ENCODE measurements at places on chromosomes 13 and 19. TPM values are rescaled to one million over a fixed set of nuclear protein-coding genes. Genes with fewer than 3 reads are reported as not detected.
A peak's percentile ranks its signal among the peaks of the same experiment; 100 is the strongest.

GRCh38 chr19:40392123-40392522 is 2.1 kb upstream of the HIPK4 start:
- no peaks in the 10 kb centered on the region for H3K27me3 ChIP-seq
- no peak for DNase-seq
- H3K36me3 ChIP-seq = no peaks in the 10 kb centered on the region
- no peak overlapping the region for H3K4me3 ChIP-seq

DNA sequence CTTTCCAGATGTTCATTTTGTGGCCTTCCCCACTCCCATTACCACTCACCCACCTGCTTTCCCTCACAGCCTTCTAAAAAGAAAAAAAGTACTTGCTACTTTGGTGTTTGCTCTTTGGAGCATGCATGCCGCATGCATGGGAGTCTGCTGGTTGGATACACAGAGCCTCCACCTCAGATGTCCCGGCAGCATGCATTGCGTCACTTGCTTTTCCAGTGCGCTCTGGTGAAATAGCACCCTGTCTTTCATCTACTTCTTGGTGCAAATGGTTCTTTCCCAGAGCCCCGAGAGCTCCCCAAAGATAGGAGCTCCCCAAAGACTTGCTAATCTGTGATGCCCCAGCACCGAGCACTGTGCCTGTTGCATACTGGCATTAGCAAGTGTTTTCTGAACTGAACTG is 333.2 kb upstream of the ZNF507 start:
- no peaks in the 10 kb centered on the region for H3K27me3 ChIP-seq
- no peak for DNase-seq
- H3K27ac ChIP-seq = no peak overlapping the region
- H3K4me3 ChIP-seq = no peak overlapping the region

DNA sequence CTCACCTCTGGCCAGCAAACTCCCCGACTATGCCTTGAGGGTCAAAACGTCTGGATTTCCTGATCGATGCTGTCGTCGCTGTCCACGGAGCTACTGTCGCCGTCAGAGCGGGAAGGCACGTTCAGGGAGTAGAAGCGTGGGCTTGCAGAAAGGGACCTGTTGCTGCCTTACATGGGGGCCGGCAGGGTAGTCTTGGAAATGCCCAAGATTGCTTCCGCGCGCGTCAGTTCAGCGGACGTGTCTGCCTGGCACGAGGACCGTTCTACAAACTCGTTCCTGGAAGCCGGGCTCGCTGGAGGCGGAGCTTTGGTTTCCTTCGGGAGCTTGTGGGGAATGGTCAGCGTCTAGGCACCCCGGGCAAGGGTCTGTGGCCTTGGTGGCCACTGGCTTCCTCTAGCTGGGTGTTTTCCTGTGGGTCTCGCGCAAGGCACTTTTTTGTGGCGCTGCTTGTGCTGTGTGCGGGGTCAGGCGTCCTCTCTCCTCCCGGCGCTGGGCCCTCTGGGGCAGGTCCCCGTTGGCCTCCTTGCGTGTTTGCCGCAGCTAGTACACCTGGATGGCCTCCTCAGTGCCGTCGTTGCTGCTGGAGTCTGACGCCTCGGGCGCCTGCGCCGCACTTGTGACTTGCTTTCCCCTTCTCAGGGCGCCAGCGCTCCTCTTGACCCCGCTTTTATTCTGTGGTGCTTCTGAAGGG is 15.4 kb downstream of the RB1 start:
- H3K36me3 ChIP-seq = no peaks in the 10 kb centered on the region
- no peaks in the 10 kb centered on the region for H3K4me1 ChIP-seq
- H3K27me3 ChIP-seq = no peaks in the 10 kb centered on the region
- H3K4me3 ChIP-seq = peak overlapping the region; percentile 6
- no peak overlapping the region for H3K27ac ChIP-seq

DNA sequence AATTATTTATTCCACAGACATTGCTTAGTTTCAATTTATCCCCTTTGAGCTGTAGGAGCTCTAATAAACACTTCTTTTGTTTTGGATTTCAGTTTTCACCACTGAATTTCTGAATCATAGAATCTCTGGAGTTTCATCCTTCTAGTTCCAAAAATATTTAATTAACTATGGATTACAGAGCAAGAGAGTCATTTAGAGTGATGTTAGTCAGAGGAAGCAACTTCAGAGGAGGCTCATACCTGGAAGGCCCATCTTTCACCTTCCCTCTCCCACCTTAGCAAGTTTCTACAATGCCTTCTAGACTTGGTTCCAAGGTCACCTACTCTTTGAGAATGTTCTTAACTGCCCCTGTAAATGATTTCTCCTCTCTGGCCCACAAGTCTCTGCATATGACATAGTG is 353.2 kb downstream of the SPRY2 start:
- H3K27me3 ChIP-seq = no peaks in the 10 kb centered on the region
- H3K4me3 ChIP-seq = no peak overlapping the region
- H3K36me3 ChIP-seq = no peaks in the 10 kb centered on the region
- H3K27ac ChIP-seq = no peak overlapping the region
- no peak for DNase-seq

GRCh38 chr13:42753697-42754096 is 27.7 kb upstream of the FAM216B start:
- no peak overlapping the region for H3K4me3 ChIP-seq
- no peak for DNase-seq
- H3K27ac ChIP-seq = no peak overlapping the region
- no peaks in the 10 kb centered on the region for H3K36me3 ChIP-seq
- no peaks in the 10 kb centered on the region for H3K27me3 ChIP-seq

DNA sequence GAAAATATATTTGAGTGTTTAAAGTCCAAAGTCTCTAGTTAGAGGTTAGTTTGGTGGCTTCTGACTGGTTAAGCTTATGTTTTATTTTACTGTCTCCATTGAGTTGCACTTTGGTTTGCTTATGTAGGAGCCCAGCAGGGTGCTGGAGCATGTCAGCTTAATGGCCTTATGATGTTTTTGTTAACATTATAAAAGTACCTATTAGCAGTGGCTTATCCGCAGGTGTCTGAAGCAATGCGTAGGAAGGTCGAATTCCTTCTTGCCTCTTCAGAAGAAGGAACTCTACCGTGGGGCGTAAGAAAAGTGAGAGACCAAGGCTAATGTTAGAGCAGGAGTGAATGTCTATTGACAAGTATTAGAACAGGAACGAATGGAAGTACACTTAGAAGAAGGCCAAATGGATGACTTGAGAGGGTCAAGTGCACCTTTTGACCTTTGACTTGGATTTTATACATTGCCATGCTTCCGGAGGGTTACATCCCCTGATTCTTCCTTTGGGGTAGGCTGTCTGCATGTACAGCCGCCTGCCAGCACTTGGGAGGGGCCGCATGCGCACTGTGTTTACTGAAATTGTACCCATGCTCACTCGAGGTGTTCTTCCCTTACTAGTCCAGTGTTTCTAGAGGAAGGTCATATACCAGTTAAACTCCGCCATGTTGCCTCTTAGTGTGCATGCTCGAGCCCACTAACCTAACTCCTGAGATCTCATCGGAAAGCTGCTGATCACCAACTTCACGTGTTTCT is 793.9 kb upstream of the PCDH9 start:
- H3K4me1 ChIP-seq = no peaks in the 10 kb centered on the region
- no peaks in the 10 kb centered on the region for H3K27me3 ChIP-seq
- H3K4me3 ChIP-seq = no peak overlapping the region
- no peak overlapping the region for H3K27ac ChIP-seq
- no peak for DNase-seq

DNA sequence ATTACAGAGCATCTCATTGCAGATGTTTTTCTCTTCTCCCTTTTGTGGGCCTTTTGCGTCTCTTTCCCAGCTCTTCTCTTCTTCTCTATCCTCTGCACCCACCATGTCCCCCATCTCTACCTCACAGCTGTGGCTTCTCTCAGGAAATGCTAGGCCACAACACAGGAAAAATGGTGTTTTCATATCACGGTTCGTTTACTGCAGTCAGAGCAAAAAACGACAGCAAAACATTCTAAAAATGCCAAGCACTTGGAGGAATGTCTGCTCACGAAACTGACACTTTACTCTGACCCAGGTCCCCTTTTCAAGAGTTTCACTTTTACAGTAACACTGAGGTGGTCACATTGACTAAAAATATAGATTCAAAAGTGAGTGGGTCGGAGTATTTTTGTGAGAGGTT is 152.2 kb downstream of the DCT start:
- H3K36me3 ChIP-seq = no peaks in the 10 kb centered on the region
- no peak overlapping the region for H3K27ac ChIP-seq
- H3K4me3 ChIP-seq = no peak overlapping the region
- H3K4me1 ChIP-seq = no peaks in the 10 kb centered on the region
- no peak for DNase-seq

DNA sequence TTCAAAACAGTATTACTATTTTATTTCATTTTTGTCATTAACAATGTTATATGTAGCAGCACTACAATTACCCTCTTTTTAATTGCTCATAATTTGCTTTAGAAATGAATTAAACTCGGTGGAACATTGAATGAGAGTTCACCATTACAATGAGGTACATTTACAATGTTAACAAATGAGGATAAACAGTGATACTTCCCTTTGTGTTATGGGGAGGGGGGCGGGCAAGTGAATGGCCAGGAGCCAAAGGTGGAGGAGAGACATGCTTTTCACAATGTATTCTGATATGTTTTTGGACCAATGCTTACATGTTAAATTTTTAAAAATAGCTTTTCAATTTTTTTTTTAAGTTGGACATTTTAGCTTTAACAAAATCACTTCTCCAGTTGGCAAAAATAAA is 34.2 kb downstream of the NALCN start:
- DNase-seq = no peak
- no peak overlapping the region for H3K27ac ChIP-seq
- no peaks in the 10 kb centered on the region for H3K4me1 ChIP-seq
- no peaks in the 10 kb centered on the region for H3K27me3 ChIP-seq
- H3K36me3 ChIP-seq = no peaks in the 10 kb centered on the region

- H3K36me3 ChIP-seq = no peaks in the 10 kb centered on the region
- no peak overlapping the region for H3K4me3 ChIP-seq
- no peaks in the 10 kb centered on the region for H3K27me3 ChIP-seq
Observed at GRCh38 chr19:11541238-11541637, 2.6 kb downstream of the CNN1 start.

RHPN2 gene
- total RNA-seq = 55.3 TPM
